Fibroblast of upper back skin (primary cell): ENCODE measurements at places on chromosomes 2 and 18.

DNA sequence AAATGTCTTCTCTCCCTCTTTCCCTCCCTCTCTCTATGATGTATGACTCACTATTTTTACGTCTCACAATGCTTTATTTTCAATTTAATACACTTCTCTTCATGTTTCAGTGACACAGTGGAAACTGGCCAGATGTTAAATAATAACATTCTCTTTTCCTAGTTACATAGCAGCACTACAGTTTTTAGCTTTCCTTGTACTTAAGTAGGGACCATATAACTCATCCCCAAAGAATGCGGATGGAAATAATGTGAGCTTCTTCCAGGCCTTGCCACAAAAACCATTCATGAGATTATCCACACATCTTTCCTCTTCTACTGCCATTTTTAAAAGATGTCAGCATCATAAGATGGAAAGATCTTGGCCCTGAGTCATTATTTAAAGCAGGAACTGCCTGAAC, 789.4 kb downstream of the LRP1B start:
- peak; percentile 98 for DNase-seq

DNA sequence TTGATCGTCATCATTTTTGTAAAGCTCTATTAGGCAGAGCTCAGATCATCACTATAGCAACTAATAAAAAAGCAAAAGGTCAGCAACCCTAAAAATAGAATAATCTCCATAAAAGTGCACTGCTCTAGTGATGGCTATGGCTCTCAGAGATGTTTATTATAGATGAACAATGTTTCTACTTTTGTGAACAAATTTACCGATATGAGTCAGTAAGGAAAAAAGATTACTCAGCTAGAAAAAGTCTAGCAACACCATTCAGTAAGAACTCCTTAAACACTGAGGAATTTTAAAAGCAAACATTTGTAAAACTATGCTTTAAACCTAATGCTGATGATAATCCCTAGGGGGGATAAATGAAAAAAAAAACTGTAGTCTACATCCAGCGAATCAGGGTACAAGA, 69.6 kb downstream of the ACVR1C start:
- peak; percentile 23 for DNase-seq

- DNase-seq = no peak
These were observed 25.0 kb downstream of the CCDC102B start for GRCh38 chr18:68822926-68823325.

GRCh38 chr2:182522972-182523473, 96.2 kb upstream of the PDE1A start:
- no peak for DNase-seq

DNA sequence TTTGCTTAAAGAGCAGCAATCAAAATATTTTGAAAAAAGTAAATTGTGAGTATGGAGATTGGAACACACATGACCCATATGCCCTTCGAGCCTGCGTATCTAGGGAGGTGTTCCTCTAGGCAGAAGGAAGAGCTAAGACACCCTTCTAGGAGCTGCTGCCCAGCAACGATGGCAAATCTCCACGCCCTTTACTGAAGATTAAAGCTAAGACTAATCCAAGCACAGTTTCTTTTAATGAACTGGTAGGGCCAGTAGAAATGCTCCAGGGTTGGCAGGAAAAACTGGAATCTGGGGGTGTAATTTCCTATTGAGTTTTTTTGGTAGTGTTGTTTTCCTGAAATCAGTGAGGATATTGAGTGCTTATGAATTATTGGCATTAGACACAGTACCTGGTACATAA, 712 bp upstream of the SERPINB13 start:
- DNase-seq = no peak

GRCh38 chr18:74507927-74508326, 11.8 kb downstream of the CNDP2 start:
- DNase-seq = no peak

DNA sequence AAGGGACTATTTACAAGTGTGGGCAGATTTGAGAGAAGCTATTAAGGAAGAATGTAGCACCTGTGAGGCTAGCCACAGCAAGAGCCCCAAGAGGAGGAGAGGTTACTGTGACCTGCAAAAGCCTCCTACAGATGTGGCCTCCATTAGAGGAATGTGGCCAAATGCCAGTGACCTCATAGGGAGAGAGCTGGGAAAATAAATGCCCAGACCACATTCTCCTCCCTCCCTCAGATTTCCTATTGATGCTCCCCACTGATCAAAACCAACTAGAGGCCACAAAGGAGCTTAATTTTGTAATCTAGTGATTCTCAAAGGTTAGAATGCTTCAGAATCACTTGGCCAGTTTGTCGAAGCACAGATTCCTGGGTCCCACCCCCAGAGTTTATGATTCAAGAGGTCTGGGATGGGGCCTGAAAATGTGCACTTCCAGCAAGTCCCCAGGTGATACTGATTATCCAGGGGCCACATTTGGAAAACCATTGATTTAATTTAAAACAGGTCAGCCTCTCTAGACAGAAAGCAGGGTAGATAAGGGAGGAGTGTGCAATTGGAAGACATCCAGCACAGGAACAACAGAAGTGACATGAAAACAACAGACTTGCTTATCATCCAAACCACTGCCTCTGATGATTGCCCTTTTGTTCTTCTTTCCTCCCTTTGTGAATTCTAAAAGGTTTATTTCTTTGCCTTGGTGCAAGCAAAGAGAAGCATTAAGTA, 61.2 kb upstream of the RBBP8 start:
- DNase-seq = peak; percentile 58
